ENCODE measurements at places on chromosomes 16 and 17. TPM values are rescaled to one million over a fixed set of nuclear protein-coding genes. Genes with fewer than 3 reads are reported as not detected.

DNA sequence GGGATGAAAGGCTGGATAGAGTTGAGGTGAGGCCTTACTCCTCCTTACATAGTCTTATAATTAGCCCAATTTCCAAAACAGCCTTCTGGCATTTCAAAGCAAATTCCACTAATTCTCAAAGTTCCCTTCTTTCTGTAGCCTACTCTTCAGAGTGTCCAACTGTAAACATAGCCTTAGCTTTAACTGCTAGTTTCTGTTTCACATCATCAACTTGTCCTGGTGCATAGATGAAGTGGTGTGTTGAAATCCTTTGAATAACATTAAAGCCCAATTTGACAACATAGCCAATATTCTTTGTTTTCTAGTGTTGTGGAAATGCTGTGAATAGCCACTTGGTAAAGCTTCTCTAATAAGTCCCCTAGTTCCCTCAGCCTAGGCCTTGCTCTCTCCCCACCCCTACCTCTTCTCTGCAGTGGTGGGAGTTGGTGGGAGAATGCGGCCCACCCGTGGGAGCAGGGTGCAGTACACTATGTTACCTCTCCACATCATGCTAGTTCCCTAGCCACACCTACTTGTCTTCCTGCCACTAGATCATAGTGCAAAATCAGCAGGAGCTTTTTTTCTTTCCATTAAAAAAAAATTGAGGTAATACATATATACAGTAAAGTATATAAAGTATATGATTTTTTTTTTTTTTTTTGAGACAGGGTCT, 127.0 kb upstream of the HAS3 start:
- no peaks in the 10 kb centered on the region for H3K4me1 ChIP-seq
- no peaks in the 10 kb centered on the region for H3K36me3 ChIP-seq
- H3K27ac ChIP-seq: no peak overlapping the region
- no peaks in the 10 kb centered on the region for H3K27me3 ChIP-seq
- no peak for DNase-seq

- H3K36me3 ChIP-seq: no peaks in the 10 kb centered on the region
- H3K4me1 ChIP-seq: no peaks in the 10 kb centered on the region
- H3K4me3 ChIP-seq: no peak overlapping the region
- no peak overlapping the region for H3K27ac ChIP-seq
- no peaks in the 10 kb centered on the region for H3K27me3 ChIP-seq
Observed at GRCh38 chr16:66212428-66212827, 154.1 kb upstream of the CDH5 start.

ARHGAP44 gene
- 1.7 TPM for total RNA-seq

AIPL1 gene
- under 0.01 TPM for total RNA-seq

DNA sequence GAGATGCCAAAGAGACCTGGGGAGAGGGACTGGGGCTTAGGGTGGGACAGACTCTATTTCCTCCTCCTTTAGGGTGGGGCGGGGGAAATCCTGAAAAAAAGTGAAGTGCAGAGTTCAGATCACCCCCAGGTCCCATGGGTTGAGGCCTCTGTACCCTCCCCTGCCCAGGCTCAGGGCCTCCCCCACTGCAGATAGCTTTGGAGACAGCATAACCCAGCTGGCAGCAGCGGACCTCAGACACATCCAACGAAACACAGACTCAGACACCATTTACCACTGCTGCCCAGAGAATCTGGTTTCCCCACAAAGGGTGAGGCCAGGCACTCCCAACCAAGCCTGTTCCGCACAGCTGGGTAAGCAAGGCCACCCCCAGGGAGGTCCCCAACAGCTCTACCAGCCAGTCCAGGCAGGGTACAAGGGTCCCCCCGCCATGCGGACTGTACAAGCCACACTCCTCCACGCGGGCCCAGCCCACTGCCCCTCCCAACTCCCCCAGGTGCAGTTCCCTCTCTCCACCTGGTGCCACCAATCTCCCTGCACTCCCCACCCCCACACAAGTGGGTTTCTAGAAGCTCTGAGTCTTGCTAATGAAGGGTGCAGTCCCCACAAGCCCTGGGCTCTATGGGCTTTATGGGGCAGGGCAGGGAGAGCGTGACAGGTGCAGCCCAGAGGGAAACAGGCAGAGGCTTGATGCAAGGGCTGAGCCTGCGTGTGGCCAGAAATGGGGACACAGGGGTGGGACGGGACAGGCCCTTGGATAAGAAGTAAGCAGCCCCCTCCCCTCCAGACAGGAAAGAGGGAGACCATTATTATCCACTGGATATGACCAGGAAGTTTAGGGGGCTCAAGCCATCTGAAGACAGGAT, 8.9 kb downstream of the RHBDF2 start:
- no peak for DNase-seq
- H3K4me1 ChIP-seq: peaks cover 8% of the 10 kb centered on the region

Measured in fibroblast of lung (primary cell).